ENCODE measurements at places on chromosomes 1 and 21.
A peak's percentile ranks its signal among the peaks of the same experiment; 100 is the strongest.

DNA sequence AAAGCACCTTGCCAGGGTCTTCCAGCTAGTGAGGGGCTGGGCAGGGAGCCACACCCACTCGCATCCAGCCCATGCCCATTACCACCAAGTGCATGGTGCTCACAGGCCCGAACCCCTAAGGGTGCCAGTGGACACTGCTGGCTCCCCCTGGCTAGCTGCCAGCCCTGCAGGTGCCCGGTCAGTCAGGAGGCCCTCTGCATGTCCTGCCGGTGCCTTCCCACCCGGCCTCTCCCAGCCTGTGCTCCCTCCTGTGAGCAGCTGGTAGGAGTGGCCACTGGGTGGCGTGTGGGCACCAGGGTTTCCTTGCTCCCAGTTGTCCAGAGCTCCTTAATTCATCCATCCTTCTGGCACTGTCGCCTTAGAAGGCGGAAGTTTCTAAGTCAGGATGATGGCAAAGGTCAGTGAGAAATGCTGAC is 33.4 kb downstream of the QSOX1 start:
- DNase-seq: no peak

DNA sequence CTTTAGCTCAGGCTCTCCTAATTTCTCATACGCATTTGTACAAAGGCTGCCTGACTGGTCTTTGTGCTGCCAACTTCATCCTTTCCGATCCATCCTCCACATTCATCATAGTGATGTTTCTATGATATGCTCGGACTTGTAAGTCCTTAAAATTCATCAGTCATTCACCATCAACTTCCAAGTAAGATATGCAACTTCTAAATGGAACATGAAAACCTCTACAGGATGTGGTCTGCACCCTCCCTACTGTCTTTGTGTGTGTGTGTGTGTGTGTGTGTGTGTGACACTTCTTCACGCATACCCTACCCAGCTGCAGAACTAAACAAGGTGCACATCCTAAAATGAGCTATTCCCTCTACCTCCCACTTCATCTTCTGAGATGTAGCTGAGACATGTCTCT is 397.9 kb upstream of the NR5A2 start:
- DNase-seq: no peak

- no peak for DNase-seq
Measured at GRCh38 chr1:30650038-30650967, 73.1 kb downstream of the MATN1 start.

GRCh38 chr1:239308701-239309333 is 77.6 kb upstream of the CHRM3 start:
- DNase-seq: peak; percentile 6

DNA sequence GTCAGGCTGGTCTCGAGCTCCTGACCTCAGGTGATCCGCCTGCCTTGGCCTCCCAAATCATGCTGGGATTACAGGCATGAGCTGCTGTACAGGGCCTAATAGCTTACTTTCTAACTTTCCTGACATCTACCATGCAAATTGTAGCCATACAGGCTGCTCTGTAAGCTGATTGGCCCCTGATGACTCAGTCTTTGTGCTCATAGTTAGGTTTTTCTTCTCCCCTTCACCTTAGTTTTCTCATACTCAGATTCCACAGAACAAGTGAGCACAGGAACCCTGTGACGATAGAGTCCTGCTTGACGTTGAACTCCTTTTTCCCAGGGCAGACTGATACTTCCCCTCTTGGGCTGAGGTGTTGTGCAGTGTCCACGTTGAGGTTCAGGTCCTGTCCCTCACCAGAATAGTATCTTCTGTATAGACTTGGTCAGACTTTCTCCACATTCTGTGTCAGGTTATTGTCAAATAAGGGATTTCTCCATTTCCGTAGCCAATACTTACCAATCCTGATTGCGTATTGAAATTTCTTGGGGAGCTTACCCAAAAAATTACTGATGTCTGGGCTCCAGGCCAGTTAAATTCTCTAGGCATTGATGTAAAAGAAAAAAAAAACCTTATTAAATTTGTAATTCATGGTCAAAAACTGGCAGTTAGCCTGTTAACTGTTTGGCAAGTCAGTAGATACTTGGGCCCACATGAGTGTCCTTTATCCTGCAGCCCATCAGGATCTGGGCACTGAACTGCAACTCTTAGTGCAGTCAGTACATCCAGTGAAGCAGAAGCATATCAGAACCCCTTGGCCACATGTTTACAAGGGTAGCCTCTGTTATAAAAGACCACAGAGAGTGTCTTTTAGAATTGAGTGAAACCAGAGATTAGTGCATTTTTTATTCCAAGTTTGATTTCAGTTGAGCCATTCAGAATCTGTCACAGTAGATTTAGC is 118.2 kb downstream of the DYRK1A start:
- no peak for DNase-seq

GRCh38 chr1:36884029-36884701 is 150.2 kb downstream of the GRIK3 start:
- DNase-seq: no peak

- DNase-seq: no peak
Measured at GRCh38 chr1:225462429-225462713, 34.5 kb upstream of the LBR start.

- DNase-seq: no peak
Measured at GRCh38 chr1:183699616-183700160, 46.6 kb upstream of the APOBEC4 start.

DNA sequence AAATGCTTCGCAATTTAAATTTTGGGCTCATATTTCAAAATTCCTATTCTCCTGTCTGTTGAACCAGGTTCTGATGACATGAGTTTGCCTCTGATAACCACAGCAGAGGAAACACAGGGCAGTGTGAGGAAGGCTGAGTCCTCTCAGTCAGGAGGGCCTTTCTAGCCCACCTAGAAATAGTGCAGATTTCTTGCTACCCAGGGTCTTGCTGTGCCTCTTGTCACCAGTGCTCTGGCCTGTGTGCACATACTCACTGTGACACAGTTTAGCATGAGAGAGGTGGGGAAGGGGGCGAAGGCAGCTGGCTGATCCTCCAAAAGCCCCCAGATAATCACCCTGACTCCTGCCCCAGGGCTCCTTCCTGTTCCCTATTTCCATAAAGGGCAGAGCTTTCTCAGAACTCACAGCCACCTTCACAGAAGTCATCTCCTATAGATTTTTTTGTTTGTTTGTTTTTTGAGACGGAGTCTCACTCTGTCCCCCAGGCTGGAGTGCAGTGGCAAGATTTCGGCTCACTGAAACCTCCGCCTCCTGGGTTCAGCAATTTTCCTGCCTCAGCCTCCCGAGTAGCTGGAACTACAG is 23.7 kb downstream of the ERRFI1 start:
- no peak for DNase-seq

DNA sequence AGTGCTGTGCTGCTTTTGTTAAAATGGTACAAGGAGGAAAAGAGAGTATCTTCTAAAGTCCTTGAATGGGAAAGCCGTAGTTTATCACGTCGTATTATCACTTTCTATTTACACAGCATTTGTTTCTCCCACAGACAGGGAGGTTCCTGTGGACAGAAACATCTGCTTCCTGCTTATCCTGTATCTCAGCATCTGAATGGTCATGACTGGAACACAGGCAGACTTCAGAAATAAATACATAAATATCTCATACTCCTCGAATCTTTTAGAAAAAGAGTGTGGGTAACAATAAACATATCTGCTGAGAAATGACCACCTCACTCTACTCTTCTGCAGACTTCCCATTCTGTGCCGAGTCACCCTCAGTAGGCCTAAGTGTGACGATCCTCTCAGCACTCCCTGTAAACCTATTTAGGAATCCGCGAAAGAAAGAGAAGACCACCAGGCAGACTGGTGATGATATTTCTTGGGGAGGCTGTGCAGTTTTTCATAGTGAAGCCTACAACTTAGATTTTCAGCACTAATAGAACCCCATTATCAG is 393.5 kb downstream of the SMYD3 start:
- no peak for DNase-seq
